ENCODE measurements at places on chromosomes 7 and 10.

DNA sequence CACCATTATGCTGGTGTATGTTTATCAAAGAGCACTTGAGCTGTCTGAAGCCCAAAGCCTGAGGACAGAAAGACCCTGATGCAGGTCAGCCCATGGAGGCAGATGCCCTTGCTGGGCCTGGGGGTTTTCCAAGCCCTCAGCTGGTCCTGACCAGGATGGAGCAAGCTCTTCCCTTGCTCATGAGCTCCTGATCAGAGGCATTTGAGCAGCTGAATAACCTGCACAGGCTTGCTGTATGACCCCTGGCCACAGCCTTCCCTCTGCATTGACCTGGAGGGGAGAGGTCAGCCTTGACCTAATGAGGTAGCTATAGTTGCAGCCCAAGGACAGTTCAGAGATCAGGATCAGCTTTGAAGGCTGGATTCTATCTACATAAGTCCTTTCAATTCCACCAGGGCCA lies 13.0 kb downstream of the AQP1 start:
- DNase-seq = no peak

DNA sequence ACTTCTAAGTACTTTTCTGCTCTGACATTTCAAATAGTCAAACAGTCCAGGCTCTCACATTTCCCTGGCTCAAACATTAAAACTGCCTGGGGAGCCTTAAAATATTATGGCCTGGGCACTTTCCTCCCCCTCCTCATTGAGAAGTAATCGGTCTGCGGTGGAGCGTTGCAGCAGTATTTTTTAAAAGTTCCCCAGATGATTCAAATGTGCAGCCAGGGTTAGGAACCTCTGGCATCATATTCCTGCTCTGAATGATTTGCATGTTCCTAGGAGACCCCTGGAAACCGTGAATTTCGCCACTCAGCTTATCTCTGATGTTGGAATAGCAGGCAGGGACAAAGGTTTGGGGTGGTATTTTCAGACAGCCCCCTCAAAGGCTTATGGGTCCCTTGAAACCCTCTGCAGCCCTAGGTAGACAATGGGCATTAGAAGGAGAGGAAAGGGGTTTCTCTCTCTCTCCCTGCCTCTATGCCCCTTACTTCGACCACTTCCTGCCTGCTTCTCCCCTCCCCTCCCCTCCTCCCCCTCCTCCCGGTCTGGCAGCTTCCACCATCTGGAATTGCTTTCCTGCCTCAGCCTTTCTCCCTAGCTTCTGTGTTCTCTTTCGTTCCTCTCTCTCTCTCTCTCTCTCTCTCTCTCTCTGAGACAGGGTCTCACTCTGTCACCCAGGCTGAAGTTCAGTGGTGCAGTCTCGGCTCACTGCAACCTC lies 622.2 kb downstream of the GALNT17 start:
- DNase-seq = no peak

DNA sequence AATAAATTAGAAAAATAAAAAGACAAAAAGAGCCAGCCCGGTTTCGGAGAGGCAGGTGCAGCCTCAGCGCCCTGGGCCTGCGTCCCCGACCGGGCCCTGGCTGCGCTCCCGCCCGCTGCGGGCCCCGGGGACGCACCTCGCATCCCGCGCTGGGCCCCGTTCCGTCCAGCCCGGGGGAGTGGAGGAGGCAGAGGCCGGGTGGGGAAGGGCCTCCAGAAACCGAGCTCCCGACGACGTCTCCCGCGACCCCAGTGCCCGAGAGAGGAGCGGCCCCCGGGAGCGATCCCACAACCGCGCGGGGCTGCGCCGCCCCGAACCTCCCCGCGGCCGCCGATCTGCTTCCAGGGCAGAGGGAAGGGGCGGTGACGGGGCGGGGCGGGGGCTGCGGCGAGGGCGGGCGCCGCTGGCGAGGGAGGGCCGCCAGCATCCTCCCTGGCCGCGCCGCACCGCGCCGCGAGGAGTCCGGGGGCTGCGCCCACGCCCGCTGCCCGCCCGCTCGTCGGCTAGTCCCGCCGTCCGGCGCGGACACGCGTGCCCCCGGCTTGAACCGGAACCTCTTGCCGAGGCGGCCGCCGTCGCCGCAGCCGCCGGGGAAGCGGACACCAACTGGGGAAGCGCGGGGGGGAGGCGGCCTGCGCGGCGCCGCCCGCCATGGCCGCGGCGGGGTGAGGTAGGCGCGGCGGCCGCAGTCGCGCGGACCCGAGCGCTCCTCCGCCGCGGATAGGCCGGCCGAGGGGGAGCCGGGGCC lies at the start of gene CCNY:
Gene CCNY (plus strand): TSS at position 426 of the 748 bp plus-strand sequence. CDS start 545 bp downstream, outside the sequence.
- no peak for DNase-seq

DNA sequence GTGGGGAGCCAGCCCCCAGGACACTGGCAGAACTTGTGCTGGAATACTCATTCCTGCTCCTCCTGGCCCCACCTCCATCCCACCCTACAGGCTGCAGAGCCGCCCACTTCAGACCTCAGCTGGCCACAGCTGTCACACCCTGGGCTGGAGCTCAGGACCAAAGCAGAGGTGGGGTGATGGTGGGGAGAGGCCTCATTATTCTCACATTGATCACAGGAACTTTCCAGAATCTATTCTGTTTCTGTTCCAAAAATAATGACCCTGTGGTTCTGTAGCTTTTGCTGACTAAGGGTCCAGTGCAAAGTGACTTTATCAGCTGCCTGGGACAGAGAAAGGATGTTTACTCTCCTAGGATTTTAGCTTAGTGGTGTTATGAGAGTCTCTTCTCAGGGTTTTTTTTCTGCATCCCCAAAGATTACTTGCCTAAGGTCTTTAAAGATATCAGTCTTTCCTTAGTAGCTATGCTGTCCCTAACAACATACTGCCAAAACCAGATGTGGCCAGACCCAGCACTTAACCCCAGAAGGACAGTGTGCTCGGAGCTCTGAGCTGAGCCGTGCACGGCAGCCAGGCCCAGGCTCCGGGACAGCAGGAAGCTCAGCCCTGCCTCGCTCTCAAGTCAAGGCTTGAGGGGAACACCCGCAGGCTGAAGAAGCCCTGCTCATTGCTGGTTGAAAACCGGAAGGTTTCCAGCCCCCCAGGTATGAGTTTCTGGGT lies 223.3 kb downstream of the MLLT10 start:
- no peak for DNase-seq

GRCh38 chr7:73918926-73919693 lies 58.2 kb downstream of the TMEM270 start:
- DNase-seq = no peak

GRCh38 chr10:11286261-11286852 lies 268.7 kb downstream of the CELF2 start:
- DNase-seq = peak; percentile 74

DNA sequence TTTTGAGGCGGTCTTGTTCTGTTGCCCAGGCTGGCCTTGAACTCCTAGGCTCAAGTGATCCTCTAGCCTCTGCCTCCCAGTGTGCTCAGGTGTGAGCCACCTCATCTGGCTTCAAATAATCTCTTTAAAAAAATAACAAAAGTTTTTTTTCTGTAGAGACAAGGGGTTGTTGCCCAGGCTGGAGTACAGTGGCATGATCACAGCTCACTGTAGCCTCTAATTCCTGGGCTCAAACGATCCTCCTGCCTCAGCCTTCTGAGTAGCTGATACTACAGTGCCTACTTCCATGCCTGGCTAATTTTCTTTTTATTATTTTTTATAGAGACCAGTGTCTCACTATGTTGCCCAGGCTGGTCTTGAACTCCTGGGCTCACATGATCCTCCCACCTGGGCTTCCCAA lies 11.7 kb downstream of the FOXK1 start:
- DNase-seq = no peak

GRCh38 chr10:119919826-119920225 lies 27.3 kb downstream of the SEC23IP start:
- no peak for DNase-seq

DNA sequence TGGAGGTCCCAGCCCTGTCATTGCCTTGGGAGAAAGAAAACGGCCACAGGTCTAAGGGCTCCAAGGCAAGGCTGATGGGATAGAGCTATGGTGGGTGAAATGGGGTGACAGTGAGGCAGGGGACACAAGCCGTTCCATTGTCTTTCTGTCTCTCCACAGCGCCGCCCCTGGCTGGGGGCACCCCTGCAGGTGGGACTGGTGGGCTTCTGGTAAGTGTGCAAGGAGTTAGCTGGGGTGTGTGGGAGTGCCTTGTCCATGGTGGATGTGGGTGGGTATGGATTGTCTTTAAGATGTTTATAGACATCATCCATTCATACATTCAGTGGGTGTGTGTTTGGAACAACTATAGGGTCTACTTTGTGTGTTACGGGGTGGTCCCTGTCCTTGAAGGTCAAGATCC lies 7.5 kb downstream of the SFXN3 start:
- DNase-seq = no peak

DNA sequence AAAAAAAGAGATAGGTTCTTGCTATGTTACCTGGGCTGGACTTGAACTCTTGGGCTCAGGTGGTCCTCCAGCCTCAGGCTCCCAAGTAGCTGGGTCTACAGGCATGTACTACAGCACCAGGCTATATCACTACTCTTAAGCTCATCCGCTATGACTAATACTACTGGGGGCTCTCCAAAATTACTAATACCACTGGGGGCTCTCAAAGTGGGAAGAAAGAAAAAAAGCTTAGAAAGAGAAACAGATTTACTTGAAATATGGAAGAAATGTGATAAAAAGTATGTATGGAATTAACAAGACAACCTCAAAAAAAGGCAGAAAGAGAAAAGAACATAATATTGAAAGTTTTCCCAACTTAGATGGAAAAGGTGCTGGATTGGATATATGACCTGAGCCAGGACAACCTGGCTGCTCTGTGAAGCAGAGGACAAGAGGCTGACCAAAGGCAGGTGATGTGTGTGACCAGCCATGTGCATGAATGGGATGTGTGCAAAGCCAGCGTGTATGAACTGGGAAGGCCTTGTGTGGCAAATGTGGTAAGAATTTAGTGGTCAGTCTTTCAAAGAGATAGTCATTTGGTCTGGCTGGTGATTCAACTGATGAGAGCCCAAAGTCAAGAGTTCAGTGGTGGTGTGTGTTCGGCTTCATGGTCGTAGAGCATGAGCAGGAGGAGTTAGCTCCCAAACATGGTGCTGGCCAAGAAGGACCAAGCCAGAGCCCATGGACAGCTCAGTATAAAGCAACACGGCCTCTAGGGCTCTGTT lies 232.4 kb upstream of the KLF14 start:
- no peak for DNase-seq

DNA sequence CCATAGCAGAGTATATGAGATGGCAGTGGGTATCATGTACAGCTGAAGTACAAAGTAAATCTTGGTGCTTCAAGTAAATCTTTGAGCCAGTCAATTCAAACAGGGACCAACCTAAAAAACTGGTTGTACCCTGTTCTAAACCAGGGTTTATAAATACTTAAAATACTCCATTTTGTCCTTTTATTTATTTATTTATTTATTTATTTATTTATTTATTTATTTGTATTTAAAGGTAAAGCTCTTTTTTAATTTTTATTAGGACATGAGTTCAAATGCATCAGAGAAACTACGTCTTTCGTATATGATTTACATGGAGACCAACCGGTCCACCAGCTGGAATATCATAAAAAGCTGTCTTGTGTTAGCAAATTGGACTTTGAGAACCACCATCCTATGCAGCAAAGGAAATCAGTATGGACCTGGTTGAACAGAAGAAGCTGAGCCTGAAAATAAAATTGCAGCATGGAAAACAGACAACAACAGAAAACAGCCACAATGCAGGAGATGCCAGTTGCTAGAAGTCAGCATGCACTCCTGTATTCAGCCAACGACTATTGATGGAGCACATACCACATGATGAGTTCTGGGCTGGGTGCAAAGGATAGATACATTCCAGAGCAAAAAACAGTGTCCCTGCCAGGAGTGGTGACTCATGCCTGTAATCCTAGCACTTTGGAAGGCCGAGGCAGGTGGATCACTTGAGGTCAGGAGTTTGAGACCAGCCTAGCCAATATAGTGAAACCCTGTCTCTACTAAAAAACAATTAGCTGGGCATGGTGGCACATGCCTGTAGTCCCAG lies 60.0 kb downstream of the PLXNA4 start:
- DNase-seq = no peak

DNA sequence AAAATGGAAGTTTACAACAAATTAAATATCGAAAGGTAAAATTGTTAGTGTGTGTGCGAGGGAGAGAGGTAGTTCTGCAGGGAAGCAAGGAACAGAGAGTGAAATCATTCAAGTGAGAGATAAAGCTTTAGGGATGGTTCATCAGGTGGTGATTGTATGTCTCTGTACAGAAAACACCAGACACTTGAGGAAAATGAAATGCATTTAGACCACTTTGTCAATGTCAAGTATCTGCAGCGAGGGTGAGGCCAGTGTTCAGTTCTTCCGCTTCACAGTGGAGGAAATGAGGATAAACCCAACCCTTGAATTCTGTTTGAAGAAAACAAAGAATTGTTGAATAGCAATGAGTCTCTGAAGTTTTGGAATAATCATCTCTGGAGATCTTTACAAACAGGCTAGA lies 14.4 kb upstream of the ITGB1 start:
- DNase-seq = no peak

GRCh38 chr10:110706690-110707098 lies 62.6 kb downstream of the RBM20 start:
- no peak for DNase-seq

DNA sequence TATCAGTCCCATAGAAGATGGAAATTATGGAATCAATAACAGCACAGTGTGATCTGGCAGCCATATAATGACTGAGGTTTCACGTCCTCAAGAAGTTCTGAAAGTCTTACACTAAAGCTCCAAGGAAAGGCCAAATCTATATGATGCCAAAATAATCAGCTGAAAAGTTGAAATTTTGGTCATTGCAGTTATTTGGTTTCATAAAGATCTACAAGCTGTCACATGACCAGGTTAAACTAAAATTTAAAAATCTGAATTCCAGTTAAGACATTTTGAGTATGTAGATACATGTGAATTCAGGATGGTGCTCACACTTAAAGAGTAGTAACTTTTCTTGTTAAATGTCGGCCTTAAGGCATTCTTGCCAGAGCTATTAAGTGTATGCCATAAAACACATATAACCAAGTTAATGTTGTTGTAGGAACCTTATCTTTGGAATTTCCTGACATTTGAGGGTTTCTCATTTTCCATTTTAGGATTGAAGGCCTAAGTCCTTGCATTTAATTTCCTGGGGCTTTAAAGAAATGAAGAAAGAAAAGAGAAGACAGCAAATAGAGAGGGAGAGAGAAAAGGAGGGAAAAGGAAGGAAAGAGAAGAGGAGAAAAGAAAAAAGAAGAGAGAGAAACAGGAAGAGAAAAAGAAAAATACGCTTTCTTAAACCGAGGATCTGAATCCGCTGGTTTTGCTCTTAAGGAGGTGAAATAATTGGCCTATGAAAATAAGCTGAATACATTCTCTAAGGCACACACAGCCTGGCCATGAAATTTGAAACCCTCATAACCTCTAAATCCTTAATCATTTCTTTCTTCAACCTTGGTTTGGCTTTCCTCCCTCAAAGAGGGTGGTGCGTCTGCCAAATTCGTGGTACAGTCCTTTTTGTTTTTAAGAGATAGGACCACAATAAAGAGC lies 43.8 kb downstream of the DENND2A start:
- DNase-seq = no peak

- no peak for DNase-seq
These were observed 103.7 kb downstream of the DNAJB6 start for GRCh38 chr7:157440346-157441022.

GRCh38 chr7:82528577-82529310 lies 85.2 kb upstream of the CACNA2D1 start:
- DNase-seq = no peak

GRCh38 chr10:127600479-127600878 lies 51.4 kb downstream of the NPS start:
- no peak for DNase-seq

GRCh38 chr10:133046390-133046765 lies 41.3 kb upstream of the ADGRA1 start:
- no peak for DNase-seq

GRCh38 chr7:138626846-138627245 lies 74.3 kb downstream of the SVOPL start:
- DNase-seq = no peak
